ENCODE measurements at places on chromosomes 1 and 21.

DNA sequence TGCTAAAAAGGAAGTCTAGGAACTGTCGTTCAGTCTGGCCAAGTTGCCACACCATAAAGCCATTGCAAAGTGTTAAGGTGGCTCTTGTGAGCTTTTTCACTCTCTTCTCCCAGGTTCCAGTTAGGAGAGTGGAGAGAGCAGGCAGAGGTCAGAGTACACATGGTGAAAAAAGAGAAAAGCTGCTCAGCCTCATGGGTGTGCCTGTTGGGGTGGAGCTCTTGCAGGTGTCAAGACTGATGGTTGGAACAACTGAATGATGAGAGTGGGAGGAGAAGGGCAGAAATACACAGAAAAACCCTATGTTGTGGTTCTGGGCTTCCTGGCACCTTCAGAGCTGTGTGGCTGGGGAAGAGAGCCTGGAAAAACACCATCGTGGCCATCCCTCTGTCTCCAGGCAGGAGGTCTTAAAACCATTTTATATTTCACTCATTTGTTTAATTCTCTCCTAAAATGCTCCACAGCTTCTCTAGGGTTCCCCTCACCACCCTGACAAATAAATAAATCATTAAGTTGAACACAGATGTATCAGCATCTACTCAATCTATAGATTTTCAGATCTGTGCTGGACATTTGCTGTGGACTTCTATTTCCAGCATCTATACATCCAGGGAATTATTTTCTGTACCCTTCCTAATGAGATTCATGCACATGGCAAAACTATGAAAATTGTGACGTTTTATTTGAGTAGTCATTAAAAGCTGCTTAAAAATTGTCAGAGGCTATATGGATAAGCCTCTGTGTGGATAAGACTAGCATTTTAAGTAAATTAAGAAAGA, 17.5 kb downstream of the UBASH3A start:
- no peak for DNase-seq

DNA sequence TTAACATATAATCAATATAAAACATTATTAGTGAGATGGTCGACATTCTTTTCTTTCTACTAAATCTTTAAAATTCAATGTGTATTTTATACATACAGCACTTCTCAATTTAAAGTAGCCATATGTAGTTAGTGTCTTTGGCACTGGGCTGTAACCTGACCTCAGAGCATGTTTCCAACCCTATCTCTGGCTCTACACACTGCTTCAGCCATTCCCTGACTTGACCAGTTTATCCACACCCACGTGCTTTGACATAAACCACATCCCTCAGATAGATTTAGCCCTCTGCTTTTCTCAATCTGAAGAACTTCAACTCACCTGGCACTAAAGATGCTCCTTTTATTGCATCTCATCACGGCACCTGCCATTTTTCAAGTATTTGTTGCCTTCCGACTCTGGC, 58.3 kb downstream of the RGS2 start:
- no peak for DNase-seq

GRCh38 chr1:35535243-35535642, 22.0 kb downstream of the KIAA0319L start:
- DNase-seq: no peak

- no peak for DNase-seq
These were observed 39.7 kb downstream of the NKAIN1 start for GRCh38 chr1:31199949-31200348.
